COLO829 (cell line): ENCODE measurements at places on chromosomes 1 and 21.

DNA sequence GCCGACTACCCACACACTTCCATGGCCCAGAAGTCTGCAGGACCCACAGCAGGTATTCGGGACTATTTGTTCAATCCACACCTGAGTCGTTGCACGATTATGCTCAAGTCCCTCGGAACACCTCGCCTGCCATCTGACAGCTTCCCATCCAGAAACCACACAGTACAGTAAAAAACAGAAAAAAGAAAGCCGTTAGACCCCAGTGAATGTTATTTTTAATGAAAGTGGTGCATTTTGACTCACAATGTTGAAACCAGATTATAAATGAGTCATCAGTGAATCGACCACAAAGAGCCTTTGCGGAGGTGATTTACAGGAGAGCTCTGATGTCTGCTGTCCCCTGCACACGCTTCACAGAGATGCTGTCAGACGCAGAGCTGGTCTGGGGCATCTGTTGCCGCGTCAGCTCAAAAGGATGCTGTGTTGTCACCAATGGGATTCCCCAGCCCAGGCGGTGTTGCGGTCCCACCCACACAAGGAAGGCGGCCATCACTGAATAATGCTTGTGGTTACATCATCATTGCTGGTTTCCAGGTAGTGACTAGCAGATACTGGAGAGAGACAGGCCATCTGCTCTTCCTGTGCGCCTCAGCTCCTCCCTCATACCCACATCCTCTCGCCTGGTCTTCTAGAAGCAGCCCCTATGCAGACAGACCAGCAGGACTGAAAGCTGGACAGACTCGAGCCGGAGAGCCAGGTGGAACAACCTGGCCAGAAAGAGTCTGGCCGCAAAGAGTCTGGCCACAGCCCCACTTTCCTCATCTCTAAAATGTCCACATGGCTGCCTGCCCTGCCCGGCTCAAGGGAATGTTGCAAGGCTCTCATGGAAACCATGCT is 116.8 kb downstream of the TOMM20 start:
- DNase-seq: peak; percentile 82

DNA sequence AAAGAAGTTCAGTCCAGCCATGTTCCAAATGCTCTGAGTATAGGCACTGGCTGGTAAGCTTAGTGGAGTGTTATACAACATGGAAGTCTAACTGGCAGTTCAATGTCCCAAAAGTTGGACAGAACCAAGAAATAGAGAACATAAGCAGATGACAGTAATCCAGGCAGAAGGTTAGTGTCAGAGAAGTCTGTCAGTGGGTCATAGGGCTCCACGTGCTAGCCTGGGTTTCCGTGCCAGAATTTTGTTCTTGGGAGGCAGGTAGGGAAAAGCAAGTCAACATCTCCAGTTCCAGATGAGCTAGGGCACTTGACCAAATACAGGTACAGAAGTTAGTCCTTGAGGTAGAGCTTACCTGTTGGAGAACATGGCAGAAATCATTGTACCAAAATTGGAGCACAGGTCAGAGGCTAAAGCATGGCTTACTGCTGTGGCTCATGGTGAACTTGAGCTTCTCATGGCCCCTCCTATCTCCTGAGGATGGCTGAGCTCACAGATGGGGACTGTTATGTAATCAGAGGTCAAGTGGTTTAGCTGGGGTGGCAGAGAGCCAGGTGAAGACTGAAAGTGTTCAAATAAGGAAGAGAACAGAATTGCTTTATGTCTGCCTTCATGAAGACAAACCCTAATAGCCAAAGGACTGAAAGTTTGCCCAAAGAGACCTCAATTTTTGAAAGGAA is 170.8 kb downstream of the NFIA start:
- DNase-seq: no peak

DNA sequence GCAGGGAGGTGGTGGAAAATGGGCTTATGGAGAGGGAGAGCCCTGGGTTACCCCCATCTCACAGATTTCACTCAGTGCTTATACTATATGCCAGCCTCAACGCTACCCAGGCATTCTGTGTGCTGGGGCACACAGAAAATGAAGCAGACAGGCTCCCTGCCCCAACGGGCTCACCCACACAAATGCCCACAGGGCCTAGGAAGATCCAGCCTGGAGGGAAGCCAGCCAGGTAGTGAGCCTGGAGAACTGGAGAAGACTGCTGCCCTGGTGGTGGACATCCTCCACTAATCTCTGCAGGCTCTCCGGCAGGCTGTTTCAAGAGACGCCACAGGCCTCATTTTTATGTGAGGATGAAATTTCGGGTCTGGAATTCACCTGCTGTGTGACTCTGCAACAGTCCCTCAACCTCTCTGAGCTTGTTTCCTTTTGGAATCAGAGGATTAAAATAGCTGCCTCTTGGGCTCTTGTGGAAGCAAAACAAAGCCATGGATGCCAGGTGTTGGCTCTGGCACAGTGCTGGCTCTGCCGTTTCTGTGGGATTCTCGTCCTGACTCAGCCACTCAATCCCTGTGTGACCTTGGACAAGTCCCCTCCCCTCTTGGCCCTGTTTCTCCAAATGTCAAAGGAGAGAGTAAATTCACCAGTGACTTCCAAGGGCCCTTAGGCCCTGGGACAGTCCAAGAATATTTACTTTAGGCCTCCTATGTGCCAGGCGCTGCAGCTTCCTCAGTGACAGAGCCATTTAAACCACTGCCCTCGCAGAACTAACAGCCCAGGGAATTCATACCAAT is 3.6 kb downstream of the PAQR7 start:
- no peak for DNase-seq

DNA sequence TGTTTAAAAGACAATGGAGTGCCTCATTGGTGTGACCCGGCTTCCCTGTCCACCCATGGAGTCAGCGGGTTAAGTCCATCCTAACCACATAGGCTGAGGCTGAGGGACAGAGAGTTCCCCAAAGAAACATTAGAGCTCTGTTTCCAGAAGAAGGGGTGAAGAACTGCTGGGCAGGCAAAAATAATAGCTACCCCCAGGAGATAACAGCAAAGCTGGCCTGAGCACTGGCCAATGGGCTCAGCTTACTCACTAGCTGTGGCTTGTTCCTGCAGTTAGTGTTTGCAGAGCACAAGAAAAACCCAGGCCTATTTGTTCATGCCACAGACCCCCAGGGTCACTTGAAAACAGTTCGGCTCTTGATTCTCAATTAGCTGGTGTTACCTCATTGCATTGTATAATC is 311.2 kb downstream of the NFIA start:
- no peak for DNase-seq

- peak; percentile 40 for DNase-seq
These were observed 4.0 kb downstream of the HAO2 start for GRCh38 chr1:119372503-119373086.

GRCh38 chr1:219555031-219555692 is 57.7 kb downstream of the ZC3H11B start:
- DNase-seq: peak; percentile 81

DNA sequence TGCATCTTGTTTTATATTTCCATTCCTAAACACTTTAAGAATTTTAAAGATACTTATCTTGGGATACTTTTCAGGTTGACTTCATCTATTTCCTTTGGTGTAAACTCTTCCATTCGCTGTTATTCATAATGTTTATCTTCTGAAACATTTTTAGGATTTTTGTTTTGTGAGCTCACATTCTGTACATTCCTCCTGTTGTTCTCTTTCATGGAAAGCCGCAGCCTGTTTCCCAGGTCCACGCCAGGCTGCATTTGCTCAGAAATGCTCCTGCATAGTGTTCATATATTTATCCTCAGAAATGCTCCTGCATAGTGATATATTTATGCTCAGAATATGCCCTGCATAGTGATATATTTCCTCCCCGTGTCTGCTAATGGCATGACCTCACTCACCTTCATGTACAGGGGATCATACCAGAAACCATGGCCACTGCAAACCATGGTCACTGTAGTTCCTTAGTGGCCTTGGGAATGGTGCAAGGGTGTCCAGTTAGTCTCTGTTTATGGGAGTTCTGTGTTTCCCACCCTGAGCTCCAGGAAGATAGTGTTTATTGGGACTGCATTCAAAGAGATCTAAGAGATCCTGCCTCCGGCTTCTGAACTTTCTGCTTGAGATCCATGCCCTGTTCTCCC is 153.9 kb upstream of the GREM2 start:
- DNase-seq: peak; percentile 21

DNA sequence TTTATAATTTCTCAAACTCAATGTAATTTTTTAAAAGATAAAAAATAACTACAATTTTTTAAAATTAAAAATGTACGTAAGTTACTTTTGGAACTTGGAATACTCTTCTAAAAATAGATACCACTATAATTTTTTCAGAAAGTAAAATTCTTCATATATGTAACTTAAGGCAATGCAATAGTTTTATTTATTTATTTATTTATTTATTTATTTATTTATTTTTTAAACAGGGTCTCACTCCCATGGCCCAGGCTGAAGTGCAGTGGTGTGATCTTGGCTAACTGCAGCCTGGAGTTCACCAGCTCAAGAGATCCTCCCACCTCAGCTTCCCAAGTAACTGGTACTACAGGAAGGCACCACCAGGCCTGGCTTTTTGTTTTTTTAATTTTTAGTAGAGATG is 3.1 kb upstream of the KRTAP23-1 start:
- DNase-seq: no peak

GRCh38 chr1:168509875-168510791 is 33.7 kb downstream of the XCL2 start:
- DNase-seq: no peak

DNA sequence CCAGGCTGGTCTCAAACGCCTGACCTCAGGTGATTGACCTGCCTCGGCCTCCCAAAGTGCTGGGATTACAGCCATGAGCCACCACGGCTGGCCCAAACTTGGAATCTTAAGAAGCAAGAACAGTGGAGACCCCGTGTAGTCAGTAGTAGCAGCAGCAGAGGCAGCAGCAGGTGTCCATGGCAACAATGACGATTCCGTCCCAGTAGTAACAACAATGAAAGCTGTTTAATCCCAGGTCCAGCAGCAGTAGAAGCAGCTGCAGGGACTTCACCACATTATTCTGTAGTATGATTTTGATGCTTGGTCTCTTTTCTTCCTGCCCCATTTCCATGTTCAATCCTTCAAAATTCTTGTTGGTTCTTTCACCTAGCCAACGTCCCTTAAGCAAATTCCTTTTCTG is 69.6 kb upstream of the KCTD3 start:
- DNase-seq: no peak

DNA sequence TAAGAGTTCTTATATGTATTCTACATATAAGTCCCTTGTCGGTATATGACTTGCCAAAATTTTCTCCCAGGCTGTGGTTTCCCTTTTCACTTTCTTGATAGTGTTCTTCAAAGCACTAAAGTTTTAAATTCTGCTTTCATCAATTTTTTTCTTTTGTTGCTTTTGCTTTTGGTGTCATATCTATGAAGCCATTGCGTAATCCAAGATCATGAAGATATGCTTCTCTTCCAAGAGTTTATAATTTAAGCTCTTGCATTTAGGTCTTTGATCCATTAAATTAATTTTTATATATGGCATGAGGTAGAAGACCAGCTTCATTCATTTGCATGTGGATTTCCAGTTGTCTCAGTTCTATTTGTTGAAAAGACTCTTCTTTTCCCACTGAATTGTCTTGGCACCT is 22.2 kb downstream of the DESI2 start:
- no peak for DNase-seq

GRCh38 chr1:93021539-93022134 is 57.4 kb upstream of the MTF2 start:
- peak; percentile 37 for DNase-seq
